Caudate nucleus (tissue), 63 donors: ENCODE measurements at places on chromosomes 6 and 20.

GRCh38 chr6:20846602-20847028 lies 312.4 kb downstream of the CDKAL1 start:
- no peak for DNase-seq

DNA sequence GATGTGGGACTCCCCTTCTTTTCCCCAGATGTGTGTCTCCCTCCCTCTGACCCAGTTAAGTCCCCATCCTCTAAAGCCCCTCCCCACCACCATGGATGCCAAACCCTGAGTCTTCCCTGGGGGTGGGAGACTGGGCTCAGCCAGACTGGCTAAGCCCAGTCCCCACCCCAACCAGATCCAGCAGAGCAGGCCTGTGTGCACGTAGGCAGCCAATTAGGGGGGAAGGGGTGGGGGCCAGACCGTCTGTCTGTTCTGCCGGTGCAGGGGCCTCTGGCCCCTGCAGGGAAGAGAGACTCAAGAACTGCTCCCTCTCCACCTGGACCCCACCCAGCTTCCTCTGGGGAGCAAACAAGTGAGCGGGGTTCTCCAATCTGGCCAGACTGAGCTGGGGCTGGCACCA lies 605 bp downstream of the COX4I2 start:
- no peak for DNase-seq

GRCh38 chr6:170174771-170175643 lies 115.9 kb downstream of the DLL1 start:
- DNase-seq = no peak

- DNase-seq = no peak
Measured at GRCh38 chr6:53018446-53018845, 23.4 kb upstream of the GSTA4 start.

DNA sequence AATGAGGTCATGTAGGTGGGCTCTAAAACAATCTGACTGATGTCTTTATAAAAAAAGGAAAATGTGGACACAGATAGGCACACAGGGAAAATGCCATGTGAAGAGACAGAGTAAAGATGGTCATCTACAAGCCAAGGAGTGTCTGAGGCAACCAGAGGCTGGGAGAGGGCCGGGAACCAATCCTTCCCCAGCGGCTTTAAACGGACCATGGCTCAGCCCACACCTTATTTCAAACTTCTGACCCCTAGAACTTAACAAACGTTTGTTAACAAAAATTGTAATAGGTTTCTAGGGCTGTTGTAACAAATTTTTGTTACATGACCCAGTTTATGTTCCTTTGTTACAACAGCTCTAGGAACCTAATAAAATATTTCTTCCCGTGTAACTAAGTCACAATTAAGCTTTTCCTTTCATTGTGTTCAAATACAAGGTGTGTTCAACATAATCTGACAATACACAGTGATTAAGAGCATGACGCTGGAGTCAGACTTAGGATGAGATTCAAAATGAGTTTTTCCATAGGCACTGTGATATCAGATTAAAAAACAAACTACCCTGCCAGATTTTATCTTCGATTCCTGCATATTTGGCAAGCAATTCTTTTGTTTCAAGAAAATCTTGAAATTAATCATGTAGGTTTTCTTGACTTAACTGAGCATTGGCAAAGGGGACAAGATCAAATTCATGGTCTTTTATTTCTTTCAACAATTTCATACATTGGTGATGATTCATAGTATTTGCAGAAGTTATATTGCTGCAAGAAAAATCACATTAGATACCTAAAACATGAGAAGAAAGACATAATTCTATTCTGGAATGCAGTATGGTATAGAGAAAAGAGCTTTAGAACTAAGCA lies 169.5 kb upstream of the RIPOR2 start:
- no peak for DNase-seq

DNA sequence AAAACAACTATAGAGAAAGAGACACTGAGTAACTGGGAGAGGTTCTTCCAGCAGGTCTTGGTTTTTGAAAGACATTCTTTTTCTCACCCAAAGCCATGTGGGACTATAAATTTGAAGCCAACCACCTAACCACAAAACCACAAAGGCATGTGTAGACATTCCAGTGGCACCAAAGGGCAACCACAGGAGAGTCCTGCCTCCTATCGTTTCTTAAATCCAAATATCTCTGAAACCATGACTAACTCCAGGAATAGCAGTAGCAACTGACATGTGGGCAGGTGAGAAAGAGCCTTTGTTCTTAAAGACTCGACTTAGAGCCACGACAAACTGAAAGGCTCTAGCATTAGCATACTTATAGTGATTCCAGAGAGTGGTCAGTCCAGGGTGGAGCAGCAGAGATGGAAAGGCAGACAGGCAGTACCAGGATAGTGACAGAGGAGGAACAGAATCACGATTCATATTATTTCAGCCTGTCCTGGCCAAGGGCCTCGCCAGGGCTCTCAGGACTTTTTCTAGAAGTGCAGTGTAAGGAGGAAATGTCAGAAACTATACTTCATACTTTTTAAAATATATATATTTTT lies 9.4 kb upstream of the COL9A1 start:
- DNase-seq = no peak

DNA sequence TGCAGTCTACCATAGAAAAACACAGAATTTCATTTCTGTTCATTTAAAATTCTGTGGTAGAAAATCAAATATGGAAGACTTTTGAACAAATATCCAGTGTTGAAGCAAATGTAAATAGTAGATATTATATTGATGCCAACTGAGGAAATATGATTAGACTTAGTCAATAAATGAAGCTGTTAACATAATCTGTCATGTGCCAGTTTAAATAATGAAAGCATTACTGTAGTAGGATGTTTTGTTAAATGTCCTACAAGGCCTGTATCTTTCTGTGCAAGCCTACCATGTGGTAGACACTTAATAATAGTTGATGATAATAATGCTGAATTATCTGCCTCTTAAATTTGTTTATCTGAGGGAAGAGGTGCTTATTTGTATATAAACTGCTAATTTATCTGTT lies 55.9 kb downstream of the CBFA2T2 start:
- no peak for DNase-seq

DNA sequence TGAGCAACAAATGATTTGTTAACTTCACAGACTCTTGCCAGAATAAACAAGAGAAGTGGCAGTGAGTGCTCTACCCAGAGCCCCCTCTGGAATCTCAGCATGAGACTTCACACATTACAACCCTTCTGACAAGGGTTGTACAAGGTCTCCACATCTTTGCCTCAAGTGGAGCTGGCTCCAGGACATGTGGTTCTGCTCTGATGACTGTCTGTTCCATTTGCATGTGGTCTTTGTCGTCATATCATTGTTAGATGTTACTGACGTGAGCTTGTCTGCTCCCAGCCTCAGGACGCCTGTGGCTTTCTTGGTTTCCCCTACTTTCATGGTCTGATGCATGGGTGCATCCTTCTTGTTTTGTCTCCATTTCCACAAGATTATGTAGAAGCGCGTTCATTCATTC lies 115.0 kb downstream of the SLC24A3 start:
- no peak for DNase-seq

DNA sequence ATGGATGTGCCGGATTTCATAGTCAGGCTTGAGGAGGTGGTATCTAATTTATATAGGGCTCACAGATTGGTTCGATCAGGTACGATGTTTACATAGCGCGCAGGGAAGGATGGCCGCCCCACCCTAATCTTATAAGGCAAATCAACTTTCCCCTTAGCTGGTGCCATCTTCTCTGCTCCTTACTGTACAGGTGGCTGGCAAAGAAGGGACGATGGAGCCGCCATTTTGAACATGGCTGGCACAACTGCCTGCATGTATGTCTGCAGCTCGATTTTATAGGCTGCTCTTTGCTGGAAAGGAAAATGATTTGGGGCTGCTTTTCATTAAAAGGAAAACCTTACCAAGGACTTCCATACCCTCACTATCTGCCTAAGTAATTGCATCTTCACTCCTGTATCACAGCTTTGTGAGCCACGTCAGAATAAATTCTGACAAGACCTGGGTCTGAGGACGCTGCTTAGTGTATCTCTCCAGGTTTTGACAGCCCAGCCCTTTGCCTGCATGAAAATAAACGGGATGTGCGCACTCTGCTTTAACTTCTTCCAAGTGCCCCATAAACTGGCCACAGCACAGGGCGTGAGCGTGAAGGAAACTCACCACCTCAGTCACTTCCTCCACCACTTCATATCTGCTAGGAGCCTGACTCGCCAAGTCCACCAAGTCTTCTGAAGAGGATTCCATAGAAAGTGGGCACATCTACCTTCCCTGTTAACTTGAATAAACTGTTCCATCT lies 109.4 kb upstream of the ARMC2 start:
- no peak for DNase-seq

- DNase-seq = no peak
Measured at GRCh38 chr20:6802227-6802626, 34.7 kb downstream of the BMP2 start.

GRCh38 chr6:36469148-36469661 lies 26.4 kb downstream of the KCTD20 start:
- DNase-seq = no peak

DNA sequence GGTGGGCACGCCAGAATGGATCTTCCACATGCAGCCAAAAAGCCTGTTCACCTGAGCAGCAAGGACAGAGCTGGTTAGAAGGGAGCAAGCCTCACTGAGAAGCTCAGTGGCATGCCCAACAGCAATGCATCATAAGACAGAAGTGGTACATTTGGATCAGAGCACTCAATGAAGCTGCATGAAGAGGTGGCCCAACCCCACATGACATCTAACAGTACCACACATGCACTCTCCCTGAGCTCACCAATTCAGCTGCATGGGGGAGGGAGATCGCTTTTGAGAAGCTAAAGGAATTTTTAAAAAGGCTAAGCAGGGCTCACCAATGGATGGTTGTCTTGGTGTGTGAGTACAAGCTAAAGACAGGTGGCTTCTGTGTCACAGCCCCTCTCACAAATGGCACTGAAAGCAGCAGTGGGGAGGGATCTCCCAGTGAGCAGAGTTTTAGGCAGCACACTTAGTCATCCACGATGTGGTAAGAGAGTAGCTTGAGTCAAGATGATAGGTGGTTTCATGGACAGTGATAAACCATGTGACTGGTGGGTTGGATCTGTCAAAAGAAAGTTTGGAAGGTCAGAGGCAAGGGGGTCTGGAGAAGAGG lies 166.6 kb upstream of the TAB2 start:
- DNase-seq = no peak

DNA sequence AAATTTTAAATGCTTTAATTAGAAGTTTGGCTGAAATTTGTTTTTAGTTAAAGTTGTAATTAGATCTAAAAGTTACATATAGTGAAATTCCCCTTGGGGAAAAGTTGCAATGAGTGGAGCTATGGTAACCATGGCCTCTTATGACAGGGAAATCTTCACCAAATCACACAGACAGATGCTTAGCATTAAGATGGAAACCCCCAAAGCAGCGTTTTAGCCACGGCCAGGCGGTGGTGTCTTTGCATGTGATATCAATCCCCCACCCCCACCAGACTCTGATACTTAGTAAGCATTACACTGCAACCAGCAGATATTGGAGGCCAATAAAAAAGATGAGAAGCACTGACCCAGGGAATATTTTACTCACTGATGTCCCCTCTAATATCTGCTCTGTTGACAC lies 75.7 kb downstream of the REPS1 start:
- no peak for DNase-seq

GRCh38 chr6:169656546-169657283 lies 45.1 kb downstream of the WDR27 start:
- no peak for DNase-seq

- no peak for DNase-seq
Measured at GRCh38 chr6:158803733-158804143, 15.4 kb downstream of the EZR start.

DNA sequence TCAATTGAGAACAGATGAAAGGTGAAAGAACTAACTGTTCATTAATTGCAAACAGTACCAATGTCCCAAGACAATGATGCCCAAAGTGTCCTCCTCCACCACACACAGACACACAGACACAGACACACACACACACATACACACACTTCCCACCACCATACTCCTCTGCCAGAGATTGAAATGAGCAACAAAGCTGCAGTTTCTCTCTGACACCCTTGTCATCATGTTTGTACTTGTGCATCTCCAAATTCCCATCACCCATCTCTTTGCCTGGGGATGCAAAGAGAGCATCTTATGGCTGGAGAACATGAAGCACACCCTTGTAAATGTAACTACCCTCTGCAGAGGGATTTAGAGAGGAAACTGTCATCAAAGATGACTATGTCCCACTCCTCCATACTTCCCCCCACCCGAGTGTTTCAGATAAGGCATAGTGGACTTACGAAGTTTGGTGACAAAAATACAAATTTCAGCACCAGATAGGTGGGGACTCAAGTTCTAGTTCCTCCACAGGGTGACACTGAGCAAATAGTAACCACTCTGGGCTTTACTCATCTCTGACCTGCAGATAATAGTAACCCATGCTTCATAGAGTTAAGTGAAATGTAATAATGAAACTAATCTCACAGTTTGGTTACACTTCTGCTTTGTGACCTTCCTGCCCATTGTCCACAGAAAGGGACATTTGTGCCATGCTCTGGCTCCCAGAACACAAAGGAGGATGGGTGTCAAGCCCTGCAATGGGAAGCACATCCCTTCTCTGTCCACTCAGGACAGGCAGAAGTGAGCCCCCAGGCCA lies 8.7 kb downstream of the MAFB start:
- no peak for DNase-seq

- DNase-seq = no peak
Measured at GRCh38 chr20:32435449-32436107, 77.4 kb downstream of the ASXL1 start.

GRCh38 chr6:138349891-138350290 lies 27.8 kb upstream of the SMIM28 start:
- DNase-seq = no peak

- DNase-seq = no peak
Measured at GRCh38 chr20:38534756-38535155, 46.2 kb upstream of the ADIG start.

DNA sequence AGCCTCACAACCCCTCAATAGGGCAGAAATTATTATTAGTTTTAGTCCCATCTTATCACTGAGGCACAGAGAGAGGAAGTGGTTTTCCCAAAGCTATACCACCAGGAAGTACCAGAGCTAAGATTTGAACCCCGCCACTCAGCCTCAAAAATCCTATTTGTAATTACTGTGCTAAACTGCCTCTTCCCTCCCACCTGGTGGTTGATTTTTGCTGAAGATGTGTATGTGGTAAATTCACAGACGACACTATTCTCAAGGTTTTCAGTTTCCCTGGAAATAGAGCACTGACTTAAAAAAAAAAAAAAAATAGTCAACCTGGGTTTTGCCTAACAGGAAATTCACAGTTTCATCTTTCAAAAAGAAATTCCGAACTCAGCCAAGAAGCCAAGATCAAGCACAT lies 57.9 kb downstream of the TSHZ2 start:
- no peak for DNase-seq

DNA sequence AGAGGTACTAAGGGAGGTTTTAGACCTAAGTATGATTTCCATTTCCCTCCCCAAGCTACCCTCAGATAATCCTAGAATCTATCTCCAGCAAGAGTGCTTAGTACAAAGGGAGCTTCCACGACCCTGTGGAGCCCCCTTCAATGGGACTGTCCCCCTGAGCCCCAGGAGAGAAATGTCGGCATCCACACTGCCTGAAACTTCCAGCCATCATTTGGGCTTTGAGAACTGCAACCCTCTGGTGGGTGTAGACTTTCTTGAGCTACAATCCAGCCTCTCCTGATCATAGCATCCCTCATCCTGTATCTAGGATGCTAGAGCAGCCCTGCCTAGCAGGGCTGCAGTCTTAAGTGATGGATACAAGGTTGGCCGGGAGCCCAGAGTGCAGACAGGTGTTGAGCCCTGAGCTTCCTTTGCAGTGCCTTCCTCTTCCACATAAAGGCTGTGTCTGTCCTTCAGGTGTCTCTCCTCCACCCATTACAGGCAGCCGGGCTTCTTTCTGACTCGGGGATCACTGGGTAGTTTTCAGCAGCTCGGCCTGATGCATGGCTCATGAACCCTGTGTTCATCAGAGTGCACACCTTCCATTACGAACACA lies 424.5 kb downstream of the PREX1 start:
- no peak for DNase-seq

- no peak for DNase-seq
Measured at GRCh38 chr20:59994697-59995122, 36.5 kb downstream of the CDH26 start.
